Large intestine (tissue), 12 donors: ENCODE measurements at places on chromosomes 16 and 17. TPM values are rescaled to one million over a fixed set of nuclear protein-coding genes. Genes with fewer than 3 reads are reported as not detected.

The ZNF750 gene
- polyA plus RNA-seq = 0.18 TPM

The DHRS7C gene
- 0.24 TPM for polyA plus RNA-seq

The CCDC144A gene
- 0.34 TPM for polyA plus RNA-seq

The SLFN12L gene
- polyA plus RNA-seq = 1.4 TPM

The RGS11 gene
- 6.6 TPM for polyA plus RNA-seq

The VEZF1 gene
- polyA plus RNA-seq = 52.2 TPM

The CBX2 gene
- 14.4 TPM for polyA plus RNA-seq

The HAS3 gene
- polyA plus RNA-seq = 1.2 TPM

The ZFP90 gene
- polyA plus RNA-seq = 19.4 TPM

The NOG gene
- 3.0 TPM for polyA plus RNA-seq

The TBX2 gene
- 12.0 TPM for polyA plus RNA-seq

The CCL16 gene
- 0.19 TPM for polyA plus RNA-seq

The RUNDC3A gene
- 17.2 TPM for polyA plus RNA-seq

The GGNBP2 gene
- polyA plus RNA-seq = 115 TPM
